Mucosa of gallbladder (tissue), 1 donor: ENCODE measurements at places on chromosomes 7 and 10.

- no peak for DNase-seq
Measured at GRCh38 chr7:52584041-52584440, 451.4 kb upstream of the POM121L12 start.

- DNase-seq, result no peak
Measured at GRCh38 chr7:73871163-73872011, 10.4 kb downstream of the TMEM270 start.

DNA sequence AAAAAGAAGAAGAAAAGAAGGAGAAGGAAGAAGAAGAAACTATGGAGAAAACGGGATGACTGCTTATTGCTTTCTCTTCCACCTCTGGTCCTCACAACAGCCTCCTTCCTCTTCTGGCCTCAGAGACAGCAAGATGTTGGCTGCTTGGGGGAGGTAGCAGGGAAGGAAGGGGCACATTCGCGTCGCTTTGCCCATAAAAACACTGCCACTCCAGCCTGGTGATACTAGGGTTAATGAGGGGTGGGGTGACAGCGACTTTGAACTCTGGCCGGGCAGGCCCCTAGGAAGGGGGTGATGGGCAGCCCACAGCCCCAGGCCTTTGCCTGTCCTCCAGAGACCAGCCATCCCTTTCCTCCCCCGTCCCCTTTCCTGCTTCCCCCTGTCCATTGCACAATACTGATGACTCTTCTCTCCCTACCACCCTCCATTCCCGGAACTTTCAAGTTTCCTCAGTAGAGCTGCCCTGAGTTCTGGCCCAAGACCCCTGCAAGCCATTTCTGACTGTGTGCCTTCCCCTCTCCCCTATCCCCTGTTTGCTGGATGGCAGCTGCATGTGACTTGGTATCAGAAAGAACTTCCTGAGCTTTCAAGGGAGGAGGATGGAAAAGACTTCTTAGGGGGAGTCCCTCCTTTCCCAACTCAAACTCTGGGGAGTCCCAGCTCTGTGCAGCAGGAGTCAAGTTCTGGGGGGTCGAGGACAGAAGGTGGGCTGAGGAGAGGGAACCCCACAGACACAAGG lies 2.2 kb upstream of the CUEDC2 start:
- no peak for DNase-seq

DNA sequence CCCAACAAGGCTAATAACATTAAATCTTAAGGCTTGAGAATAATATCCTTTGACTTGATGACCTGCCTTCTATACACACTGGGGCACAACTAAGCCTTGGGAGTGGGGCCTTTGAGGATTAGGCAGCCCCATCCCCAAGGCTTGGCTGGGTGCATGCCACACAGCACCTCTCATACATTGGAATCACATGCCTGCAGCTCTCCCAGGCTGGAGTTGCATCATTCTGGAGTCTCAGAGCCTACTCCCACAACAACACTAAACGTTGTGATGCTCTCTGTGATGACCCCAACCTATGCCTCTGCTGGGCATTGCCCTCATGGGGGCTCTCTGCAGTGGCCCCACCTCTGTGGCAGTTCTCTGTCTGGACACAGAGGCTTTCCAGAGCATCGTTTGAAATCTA lies 31.9 kb upstream of the SGCE start:
- DNase-seq, result no peak

DNA sequence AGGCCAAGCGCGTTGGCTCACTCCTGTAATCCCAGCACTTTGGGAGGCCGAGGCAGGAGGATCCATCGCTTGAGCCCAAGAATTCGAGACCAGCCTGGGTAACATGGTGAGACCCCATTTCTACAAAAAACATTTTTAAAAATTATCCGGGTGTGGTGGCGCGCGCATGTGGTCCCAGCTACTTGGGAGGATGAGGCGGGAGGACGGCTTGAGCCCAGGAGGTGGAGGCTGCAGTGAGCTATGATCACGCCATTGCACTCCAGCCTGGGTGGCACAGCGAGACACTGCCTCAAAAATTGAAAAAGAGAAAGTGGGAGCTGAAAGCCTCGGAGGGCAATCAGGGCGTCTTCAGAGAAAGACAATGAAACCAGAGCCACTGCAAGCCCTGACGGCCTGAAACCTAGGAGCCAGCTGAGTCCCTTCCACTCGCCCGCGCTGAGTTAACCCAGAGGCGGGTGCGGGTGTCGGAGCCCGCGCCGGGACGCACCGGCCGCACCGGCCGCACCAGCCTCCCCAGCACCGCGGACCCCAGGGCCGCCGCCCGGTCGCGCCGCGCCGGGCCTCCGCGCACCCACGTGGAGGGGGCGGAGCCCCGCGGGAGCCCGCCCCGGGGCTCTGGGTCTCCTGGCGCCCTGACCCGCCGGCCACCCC lies 22.4 kb downstream of the ZFAND2A start:
- DNase-seq, result no peak

DNA sequence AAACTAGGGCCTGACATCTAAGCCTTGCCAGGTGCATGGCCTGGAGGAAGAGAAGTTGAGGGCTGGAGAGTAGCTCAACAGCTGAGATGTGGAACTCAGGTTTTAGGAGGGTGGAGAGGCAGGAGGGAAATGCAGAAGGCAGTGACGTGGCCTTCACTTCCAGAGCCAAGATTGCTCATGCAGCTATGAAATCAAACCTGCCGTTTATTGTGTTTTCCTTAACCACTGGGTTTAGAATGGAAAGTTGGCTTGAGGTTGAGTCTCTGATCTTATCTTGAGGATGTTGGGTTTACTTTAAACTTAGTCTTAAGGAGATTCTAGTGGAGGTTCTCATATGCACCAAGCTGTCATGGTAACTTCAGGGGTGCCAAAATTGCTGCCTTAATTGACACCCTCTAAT lies 178.6 kb downstream of the SORCS3 start:
- DNase-seq, result no peak

DNA sequence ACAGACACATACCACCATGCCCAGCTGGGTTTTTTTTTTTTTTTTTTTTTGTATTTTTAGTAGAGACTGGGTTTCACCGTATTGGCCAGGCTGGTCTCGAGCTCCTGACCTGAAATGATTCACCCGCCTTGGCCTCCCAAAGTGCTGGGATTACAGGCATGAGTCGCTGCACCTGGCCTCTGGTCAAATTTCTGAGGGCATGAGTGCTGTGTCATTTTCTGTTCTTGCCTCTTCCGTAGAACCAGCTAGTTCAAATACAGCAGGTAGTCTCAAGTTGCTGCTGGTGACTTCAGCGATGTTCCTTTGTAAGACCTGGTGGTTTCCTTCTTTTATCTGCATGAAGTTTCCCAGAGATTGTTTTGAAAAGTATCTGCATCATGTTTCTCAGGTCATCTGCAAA lies 134.8 kb upstream of the SHH start:
- no peak for DNase-seq

GRCh38 chr7:601595-602340 lies 82.1 kb upstream of the PDGFA start:
- DNase-seq, result peak; percentile 49

- peak; percentile 72 for DNase-seq
Measured at GRCh38 chr10:18659819-18660535, 746 bp downstream of the ARL5B start.

DNA sequence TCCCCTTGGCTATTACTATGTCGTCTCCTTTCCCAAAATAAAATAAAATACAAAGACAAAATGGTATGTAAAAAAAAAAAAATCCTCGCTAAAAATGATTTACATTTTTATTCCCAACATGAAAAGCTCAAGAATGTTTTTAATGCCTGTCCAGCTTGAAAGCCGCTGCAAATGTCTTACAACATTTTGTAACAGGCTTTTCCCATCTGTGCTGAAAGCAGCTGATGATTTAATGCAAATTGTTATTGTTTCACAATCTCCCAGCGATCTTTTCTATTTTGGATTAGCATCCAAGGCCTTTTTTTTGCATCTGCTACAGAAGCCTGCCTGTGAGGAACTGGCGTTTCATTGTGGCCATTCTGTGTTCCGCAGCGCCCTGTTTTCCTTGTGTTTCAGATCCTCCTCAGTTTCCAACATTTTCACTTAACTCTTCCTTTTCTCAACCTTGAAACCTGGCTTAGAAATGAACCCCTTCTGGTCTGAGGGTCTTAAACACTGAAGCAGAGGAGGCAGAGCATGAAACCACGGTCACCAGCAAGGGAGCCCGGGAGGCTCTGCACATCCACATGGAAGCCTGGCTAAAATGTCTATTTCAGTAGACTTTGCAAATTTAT lies 712.1 kb downstream of the PARD3 start:
- no peak for DNase-seq

DNA sequence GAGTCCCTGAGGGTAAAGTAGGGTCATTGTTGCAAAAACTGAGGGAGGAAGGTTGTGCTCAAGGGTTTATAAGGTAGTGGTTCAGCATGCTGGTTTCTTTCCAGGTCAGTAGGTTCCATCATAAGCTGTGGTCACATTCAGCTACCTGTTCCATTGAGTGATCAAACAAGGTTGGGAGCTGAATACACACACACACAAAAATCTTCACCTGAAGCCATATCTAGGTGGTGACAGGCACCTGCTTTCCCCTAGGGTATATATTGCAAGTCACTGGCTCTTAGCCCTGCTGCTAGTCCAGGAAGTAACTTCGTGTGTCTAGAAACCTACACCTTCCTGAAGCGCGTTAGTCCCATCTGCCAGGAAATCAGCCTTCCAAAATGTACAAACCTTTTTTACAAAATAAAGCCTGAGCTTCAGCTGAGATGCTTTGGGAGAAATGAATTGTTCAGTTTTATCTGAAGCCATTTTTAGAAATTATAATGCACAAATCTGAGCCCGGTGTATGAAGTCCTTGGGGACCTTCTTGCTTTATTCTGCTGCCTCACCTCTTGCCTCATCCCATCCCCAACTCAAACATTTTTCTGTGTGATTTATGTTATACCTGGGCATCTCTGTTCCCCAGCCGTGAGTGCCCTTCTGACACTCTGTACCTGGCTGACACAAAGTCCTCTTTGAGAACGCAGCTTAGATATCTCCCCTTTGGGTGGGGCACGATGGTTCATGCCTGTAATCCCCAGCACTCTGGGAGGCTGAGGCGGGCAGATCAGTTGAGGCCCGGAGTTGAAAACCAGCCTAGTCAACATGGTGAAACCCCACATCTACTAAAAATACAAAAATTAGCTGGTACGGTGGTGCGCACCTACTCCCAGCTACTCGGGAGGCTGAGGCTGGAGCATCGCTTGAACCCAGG lies 10.6 kb upstream of the LAMTOR4 start:
- no peak for DNase-seq

- DNase-seq, result no peak
Measured at GRCh38 chr7:25989140-25989705, 162.8 kb upstream of the NFE2L3 start.

DNA sequence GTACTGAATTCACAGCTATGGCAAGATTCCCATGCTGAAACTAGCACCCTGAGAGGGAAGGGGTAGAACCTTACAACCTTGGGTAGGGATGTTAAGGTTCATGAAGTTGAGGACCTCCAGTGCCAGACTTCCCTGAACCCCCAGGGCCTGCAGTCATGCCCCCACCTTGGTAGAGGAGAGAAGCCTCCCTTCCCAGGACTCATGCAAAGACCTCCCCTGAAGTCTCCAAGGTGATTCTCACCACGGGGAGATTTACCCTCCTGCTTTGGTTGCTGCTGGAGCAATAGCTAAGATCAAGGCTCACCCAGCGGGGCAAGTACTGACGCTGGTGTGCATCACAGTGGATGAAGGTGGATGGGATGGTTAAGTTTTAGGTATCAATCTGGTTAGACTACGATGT lies 49.1 kb upstream of the PFKP start:
- no peak for DNase-seq

DNA sequence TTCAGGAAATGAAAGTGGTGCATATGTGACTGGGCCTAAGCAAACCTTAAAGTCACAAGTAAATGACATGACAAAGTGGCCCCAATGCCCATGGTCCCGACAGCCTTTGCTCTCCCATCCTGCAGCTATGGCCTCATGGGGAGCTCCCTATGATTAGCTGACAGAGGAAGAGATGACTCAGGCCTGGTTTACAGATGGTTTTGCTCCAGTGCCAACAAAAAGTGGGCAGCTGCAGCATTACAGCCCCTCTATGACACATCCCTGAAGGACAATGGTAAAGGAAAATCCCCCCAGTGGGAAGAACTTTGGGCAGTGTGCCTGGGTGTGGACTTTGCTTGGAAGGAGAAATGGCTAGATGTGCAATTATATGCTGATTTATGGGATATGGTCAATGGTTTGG lies 105.1 kb upstream of the ADCY1 start:
- DNase-seq, result no peak

DNA sequence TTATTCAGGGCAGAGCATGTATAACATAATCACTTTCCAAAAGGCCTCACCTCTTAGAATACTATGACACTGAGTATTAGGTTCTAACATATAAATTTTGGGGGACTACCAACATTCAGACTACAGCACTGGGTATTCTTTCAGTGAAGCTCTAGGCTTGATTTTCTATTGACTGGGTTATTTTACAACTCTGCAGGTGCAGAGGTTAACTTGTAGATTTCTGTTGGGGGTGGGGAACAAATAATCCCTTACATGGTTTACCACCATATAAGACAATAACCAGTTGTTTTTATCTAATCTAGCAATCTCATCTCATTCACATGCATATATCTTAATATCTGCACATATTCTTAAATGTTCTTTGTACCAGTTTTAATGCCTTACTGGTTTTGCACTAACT lies 73.9 kb downstream of the ATE1 start:
- DNase-seq, result no peak

DNA sequence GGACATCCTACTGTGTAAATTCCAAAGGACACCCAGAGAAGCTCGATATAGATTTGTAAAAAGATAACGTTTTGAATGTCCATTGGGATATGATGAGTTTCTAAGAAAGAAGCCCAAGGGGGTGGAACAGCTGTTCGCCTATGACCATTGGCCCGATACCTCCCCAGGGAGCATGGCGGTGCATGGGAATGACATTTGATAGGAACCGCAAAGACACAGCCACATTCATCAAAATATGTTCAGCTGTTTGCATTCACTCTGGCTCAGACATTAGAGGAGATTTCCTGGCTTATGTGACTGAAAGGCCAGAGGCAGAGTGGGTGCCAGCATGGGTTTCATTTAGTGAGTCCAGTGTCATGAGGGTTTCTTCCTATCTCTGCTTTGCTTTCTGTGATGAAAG lies 56.0 kb upstream of the BAIAP2L1 start:
- DNase-seq, result no peak

- no peak for DNase-seq
Measured at GRCh38 chr10:76037531-76038155, 606.2 kb downstream of the LRMDA start.
